ENCODE measurements at places on chromosomes 3 and 15.

GRCh38 chr15:70504299-70504951 is 258.9 kb downstream of the UACA start:
- peak; percentile 39 for DNase-seq

GRCh38 chr15:66706225-66706732 is 4.2 kb downstream of the SMAD6 start:
- DNase-seq: no peak

GRCh38 chr15:58401991-58402649 is 29.7 kb upstream of the LIPC start:
- DNase-seq: no peak

GRCh38 chr15:32951736-32952464 is 234.1 kb downstream of the GREM1 start:
- DNase-seq: peak; percentile 22

DNA sequence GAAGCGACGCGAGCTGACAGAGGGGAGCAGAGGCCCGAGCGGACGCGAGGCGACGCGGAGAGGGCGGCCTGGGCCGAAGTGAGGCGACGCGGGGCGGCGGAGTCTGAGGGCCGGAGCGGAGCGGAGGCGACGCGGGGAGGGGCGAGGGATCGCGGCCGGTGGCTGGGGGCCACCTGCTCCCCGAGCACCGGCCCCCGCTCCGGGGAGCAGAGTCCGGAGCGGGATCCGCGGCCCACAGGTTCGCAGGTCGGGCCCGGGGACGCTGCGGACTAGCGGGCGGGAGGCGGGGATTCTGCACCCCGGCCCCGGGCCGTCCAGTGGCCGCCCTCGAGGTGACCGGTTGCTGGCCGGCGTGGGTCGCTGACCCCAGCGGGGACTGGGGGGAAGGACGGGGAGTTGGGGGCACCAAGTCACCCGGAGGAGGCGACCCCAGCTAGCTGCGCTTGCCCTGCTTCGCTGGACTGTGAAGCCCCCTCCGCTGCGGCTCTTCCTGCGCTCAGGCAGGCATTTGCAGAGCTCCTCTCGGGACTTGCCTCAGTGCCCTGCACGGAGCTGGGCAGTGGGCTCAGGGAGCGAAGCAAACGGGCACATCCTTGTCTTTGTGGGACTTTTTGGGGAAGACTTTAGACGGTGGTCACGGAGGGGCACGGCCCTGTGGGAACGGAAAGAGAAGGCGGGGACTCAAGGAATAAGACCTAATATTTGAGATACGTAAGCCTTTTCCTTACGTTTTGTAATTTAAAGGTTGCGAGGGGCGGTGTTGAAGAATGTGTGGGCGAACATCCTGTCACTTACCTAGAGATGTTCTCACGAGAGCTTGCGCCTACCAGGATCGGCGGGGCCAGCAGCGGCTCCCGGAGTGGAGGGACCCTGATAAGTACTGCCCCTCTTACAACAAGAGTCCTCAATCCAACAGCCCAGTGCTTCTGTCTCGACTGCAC is 566 bp downstream of the HMCES start:
- no peak for DNase-seq

GRCh38 chr3:83122774-83123350 is 1361.4 kb upstream of the GBE1 start:
- DNase-seq: no peak

GRCh38 chr3:146504498-146505197 is 35.3 kb upstream of the PLSCR2 start:
- DNase-seq: no peak

DNA sequence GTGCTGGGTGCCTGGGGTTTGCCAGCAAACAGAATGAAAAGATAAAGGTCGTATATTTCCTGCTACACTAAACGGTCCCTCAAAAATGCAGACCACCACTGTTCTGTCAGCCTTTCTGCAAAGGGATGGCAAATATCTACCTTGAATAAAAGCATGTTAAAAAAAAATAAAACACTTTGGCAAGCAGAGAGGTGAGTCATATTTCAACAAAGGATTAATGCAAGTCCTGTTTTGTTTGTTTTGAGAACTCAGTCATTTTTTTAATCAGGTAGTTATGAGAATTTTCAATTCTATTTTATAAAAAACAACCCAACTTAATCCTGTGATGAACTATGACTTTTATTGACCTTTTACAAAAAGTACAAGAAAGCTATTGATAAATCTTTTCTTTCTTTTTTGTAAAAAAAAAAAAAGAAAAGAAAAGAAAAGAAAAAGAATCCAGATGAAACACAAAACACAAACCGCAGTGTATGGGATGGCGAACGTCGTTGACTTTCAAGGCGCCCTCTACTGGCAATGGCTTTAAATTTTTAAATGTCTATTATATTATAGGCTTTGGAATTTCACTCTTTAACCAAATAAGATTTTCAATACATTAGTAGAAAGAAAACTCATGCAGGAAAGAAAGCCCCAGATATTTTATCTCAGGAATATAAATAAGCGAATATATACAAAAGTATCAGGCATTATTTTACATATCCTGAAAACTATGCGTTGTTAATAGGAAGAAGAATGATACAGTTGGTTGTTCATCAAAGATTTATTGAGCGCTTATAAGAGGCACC is 87.8 kb downstream of the NCEH1 start:
- no peak for DNase-seq

DNA sequence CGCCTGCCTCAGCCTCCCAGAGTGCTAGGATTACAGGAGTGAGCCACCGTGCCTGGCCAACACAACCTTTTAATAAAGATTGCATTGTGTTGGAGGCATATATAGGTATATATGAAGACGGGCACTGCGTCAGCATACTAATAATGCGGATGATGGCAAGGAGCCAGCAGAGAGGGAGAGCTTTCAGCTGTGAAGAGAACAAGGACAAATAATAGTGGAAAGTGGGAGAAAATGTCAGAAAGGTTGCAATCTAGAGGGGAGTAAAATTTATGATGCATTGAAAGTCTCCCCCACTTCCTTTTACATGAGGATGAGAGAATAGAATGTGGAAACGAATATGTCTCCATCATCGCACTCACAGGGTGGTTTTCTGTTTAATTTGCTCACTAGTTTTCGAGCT is 170.5 kb upstream of the TBL1XR1 start:
- no peak for DNase-seq

GRCh38 chr3:69321301-69322157 is 64.4 kb downstream of the FRMD4B start:
- DNase-seq: no peak

DNA sequence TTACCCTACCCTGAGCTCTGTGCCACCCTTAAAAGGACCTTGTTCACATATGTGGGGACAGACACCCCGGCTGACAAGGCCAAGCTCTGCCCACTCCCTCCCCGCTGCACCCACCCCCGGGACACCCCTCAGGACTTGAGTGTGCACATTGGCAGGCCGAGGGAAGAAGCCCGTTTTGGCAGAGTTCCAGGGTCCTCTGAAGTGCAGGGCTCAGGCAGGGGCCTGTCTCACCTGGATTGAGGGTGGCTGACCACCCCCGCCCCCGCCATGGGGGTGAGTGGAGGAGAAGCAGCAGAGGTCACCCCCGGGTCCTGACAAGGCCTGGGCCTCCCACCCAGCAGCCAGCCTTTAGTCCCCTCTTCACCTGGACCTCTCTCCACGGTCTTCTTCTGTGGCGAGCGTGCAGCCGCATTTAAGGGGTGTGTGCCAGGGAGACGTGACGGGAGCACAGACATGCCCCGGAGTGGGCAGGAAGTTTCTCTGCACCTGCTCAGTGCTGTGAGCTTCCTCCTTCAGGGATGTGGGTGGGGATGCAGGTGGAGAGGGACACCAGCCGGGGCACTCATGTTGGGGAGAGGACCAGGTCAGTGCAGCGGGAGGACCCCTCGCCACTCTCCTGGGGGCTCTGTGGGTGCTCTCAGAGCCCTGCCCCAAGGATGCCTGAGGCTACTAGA is 50.7 kb downstream of the LINGO1 start:
- no peak for DNase-seq

DNA sequence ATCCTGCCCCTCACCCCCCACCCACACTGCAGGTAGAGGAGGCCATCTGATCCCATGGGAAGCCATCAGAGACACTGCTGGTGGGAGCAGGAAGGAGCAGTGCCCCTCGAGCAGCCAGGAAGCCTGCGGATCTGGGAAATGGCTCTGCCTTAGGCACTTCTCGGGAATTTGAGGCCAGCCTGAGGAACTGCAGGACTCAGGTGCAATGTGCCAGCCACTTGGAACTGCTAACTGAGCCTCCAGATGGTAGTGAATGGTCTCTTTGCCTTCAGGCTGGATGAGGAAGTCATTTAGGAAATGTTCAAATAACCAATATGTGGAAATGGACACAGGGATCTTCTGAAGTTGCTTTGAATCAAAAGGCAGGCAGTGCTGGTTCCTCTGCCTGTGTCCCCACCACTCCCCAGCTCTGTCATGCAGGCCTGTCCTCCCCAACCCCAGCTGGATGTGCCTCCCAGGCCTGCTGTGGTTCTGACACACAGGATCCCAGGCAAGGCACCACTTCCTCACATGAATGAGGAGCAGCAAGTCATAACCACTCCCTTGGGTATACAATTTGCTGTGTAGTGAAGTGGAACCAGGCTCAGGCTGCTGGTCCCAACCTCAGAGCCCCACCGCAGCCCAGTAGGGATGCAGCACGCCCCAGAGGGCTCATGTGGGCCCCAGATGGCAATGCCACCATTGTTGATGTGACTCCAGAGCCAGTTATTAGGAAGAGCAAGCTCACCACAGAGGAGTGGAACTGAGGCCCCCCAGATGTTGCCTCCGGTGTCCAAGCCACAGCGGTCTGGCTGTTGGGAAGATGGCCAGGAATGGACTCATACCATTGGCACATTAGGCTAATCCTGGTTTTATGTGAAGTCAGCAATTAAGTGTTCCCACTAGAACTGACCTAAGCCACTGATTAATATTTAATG is 46.5 kb upstream of the LIMD1 start:
- no peak for DNase-seq

GRCh38 chr15:77059786-77060361 is 11.0 kb downstream of the TSPAN3 start:
- DNase-seq: no peak

- no peak for DNase-seq
Measured at GRCh38 chr3:58214484-58215316, 3.9 kb upstream of the DNASE1L3 start.

DNA sequence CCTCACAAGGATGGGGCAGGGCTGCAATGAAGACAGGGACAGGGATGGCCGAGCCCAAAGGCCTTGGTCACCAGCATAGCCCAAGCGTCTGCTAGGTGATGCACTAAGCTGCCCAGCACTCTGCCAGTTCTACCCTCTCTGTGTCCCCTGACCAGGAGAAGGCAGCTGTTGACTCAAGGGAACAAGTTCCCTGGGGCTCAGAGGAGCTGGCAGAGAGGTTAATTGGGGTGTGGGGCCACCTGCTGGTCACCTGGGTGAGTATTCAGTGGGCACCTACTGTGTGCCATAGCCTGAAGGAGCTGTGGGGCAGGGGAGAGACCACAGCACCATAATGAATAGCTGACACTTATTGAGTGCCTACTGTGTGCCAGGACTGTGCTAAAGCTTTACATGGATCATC is 22.0 kb upstream of the DOCK3 start:
- DNase-seq: no peak

GRCh38 chr3:11078826-11079515 is 75.3 kb upstream of the HRH1 start:
- no peak for DNase-seq

DNA sequence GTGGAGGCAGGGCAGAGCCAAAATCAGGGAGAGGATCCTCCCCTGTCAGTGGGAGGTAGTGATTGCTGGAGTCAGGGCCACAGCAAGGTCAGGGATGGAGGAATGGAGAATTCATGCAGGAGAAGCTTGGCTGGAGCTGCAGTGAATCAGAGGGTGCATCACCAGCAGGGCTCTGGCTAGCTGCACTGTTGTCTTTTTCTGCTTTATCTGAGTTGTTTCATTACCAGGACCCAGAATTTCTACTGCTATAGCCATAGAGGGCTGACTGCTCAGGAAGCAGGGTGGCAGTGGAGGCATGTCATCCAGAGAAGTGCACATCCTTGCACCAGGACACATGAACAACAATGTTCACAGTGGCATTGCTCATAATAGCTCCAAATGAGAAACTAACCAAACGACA is 113.5 kb upstream of the GALNT15 start:
- peak; percentile 72 for DNase-seq

DNA sequence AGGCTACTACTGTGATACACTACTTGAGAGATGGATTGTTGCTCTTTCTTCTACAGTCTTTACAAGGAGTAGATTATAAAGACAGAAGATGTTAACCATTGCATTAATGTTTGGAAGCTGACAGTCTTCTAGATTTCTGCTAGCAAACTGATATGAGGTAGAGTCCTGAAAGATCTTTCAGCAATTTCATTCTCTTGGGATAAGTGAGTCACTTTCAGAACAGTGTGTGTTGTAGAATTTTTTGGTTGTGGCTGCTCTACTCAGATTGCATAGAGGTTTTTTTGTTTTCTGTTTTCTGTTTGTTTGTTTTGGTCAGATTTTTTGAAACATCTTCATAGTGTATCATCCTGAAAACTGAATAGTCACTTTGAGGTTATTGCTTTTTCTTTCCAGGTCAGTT is 17.1 kb downstream of the TNFSF10 start:
- DNase-seq: no peak

- DNase-seq: no peak
Measured at GRCh38 chr3:39443530-39443929, 23.9 kb upstream of the MOBP start.

DNA sequence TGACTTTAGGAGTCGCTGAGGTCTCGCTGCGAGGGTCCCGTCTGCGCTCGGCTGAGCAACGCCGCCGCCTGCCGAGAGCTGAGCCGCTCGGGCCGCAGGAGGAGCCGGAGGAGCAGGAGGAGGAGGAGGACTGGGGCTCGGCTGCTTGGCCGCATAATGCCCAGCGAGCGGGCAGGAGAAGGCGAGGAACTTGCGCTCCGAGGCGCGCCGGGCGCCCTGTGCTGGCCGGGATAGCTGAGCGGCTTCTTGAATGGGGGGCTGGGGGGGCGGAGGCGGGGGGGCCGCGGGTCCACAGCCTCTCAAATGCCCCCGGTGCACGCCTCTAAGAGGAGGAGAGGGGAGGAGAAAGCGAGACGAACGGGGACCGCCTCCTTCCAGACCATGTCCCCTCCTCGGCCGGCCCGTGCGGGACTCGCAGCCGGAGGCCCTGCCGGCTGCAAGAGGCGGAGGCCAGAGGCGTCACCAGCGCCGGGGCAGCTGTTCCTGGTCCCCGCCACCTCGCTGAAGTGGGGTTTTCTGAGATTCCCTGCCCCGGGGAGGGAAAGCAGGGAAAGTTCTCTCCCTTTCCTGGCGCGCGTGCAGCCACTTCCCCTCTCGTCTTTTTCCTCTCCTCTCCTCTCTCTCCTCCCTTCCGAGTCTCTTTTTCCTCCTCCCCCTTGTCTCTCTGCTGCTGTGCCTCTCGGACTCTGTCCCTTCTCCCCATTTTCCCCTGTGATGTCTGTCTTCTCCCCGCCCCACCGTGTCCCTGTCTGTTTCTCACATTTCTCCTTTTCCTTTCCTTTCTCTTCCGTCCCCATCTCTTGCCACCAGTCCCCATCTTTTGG is at the start of gene ADAMTS9:
Gene ADAMTS9 (minus strand): TSS at position 220 of the 824 bp plus-strand sequence. CDS start 343 bp downstream, outside the sequence.
- peak; percentile 36 for DNase-seq

- no peak for DNase-seq
Measured at GRCh38 chr3:9352917-9353752, 9.7 kb upstream of the THUMPD3 start.

DNA sequence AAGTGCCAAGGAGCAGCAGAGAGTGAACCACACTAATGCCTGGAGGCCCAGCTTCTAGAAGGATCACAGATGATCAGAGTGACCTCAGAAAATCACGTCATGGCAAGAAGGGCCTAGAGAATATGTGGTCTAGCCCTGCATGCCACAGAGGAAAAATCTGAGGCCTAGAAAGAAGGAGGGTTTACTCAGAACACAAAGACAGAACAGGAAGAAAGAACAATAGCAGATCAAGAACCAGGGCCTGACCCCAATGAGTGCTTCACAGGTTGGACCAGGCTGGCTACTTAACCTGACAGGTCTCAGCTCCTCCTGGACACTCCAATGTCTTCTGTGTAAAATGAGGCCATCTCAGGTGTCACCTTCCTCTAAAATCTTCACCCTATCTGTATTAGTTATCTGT is 14.2 kb downstream of the RAB6B start:
- no peak for DNase-seq

All from fibroblast of skin of left biceps (primary cell).